ENCODE measurements at places on chromosomes 5 and 9.

DNA sequence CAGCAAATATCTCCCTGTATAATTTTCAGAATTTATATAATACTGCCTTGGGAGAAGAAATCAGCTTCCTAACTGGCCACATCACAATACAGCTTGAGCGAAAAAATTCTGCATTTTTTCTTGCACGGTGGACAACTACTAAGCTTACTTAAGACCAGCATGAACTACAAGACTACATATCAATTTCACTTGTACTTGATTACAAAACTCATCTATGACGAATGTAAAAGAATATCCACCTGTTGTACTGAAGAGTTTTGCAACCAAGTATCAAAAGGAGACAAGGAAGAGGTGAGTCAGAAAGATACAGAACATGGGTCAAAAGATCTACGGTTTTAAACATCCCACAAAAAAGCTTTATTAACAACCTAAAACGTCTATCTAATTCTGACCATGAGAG lies 279.4 kb downstream of the BNC2 start:
- DNase-seq: no peak

GRCh38 chr9:93958819-93959682 lies 3.9 kb upstream of the BARX1 start:
- DNase-seq: no peak

DNA sequence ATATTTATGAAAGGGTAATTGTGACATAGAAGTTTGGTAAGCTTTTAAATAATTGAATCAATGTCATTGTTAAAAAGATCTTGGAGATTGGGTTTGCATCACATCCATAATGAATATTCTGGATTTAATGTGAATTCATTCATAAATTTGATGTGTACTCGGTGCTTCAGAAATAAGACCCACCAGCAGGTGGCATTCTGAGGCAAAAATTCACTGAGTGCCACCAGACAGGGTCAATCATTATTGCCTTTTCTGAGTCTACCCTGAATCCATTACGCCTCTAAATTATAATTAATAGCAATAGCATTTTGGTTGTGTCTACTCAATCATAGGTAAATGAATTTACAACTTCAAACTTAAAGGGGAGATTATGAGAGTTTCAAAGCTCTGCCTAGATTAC lies 1.0 kb downstream of the TRPC7 start:
- DNase-seq: no peak

DNA sequence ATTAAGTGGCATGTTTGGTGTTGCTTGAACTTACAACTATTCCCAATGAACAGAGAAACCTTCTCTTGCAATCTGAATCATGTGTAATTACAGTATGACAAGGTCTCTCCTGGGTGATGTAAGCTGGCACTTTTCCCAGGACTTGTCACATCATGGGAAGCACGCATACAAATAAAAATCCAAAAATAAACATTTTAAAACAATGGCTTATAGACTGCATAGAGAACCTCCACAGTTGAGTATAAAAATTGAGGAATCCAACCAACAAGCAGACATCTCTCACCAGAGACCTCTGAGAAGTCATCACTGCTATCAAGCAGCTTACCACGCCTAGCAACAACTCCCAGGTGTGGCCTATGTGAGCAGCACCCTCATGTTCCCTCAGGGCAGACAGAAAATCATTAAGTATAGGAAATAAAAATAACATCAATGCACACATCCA lies 3.9 kb downstream of the MLLT3 start:
- no peak for DNase-seq

GRCh38 chr5:1474866-1475543 lies 29.8 kb upstream of the SLC6A3 start:
- no peak for DNase-seq

All from GM18507 (cell line).